Hematopoietic multipotent progenitor cell treated with erythropoietin and hydrocortisone succinate and interleukin-3 and kit ligand, for 8 days (in vitro differentiated cells): ENCODE measurements at places on chromosomes 3 and 15.

- no peak for DNase-seq
These were observed 144.1 kb downstream of the ALDH1A2 start for GRCh38 chr15:57921371-57921770.

DNA sequence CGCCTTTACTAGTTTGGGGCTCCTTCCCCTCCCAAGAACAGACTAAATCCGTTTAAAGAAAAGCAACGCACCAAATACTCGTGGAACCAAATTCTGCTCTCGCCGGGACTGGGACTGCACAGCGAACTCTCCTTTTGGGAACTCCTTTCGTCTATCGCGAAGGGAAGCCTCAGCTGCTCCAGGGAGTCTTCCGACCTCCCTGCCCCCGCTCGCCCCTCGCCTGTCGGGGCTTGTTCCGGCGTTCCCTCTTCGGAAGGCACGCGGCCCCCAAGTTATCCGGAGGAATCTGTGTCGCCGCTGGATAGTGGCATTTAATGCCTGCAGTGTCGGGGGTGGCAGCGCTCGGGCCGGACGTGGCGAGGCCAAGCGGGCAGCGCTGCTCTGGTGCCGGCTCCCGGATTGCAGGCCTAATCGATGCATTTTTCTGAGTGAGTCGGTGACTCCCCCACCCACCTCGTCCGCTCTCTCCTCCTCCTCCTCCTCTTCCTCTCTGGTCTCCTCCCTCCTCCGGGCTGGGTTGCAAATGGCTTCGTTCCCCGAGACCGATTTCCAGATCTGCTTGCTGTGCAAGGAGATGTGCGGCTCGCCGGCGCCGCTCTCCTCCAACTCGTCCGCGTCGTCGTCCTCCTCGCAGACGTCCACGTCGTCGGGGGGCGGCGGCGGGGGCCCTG, at the start of gene TRIM71:
TRIM71 (plus strand) TSS at position 440 of the 671 bp plus-strand sequence; CDS start at position 524, 84 bp downstream.
- no peak for DNase-seq

DNA sequence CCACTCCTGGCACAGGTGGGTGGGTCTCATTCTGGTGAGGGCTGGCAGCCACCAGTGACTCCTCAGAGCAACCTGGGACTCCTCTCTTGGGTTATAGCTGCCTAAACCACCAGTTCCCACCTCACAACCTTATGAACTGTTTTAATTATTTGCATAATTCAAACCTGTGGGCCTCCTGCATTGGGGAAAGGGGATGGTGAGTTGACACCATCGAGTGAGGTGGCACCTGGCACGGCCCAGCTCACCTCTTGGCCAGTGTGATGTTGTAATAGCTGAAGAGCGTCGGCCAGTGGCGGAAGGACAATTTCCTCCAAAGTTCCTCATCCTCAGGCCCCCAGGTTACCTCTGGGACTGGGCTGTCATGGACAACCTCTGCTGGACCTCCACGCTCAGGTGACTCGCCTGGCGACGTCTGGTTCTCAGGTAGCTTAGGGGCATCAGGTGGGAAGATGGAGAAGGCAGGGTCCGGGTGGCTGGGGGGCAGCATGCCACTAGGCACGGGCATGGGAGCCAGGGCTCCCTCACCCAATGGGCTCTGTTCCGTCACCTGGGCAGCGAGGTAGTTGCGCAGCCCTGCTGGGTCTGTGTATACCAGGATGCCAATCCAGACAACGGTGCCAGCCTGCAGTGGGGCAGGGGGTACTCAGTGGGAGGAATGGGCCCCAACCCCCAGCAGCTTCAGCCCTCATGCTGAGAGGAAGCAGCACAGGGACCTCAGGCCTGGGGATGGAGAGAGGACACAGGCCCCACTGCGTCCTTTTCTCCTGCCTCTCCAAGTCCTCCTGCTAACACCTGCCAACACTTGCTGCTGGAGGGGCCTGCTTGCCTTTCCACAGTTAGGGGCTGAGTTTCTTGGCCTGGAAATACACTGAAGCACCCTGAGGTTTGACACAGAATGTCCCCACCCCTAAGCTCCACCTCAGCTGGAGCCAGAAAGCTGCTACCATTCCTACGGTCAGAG, 38.5 kb downstream of the PTPN23 start:
- DNase-seq, result no peak

DNA sequence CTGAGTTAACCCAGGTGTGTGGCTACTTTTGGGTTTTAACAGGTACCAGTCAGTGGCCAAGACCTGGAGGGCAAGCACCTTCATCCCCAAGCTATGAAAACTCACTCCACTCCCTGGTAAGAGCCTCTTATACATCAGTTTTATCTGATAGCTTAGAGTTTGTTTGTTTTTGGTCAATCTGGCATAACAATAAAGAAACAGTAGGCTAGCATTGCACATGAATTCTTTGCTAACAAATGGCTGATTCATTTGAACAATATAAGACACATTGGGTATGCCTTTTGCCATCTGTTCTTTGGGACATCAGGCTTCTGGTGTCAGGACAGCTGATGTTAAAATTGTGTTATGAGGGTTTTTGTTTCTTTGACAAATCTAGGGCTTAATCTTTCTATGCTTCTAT, 125.0 kb upstream of the CGNL1 start:
- no peak for DNase-seq

- no peak for DNase-seq
These were observed 37.7 kb downstream of the LRIG1 start for GRCh38 chr3:66463054-66463631.

DNA sequence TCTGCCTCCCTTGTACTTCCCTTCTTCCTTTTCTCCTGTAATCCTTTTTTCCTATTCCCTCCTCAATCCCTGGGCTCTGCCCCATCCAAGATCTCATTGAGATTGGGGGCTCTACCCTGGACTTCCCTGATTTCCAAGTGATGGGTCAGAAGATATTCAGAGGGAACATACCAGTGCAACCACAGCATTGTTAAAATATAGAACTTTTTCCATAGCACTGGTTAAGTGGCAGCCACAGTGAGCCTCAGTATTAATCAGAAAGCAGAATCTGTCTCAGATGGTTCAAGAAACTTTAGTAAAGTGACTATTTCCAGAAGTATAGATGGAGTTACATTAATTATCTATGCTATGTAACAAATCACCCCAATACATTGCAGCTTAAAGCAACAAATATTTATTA, 18.7 kb upstream of the SCN10A start:
- DNase-seq, result no peak

GRCh38 chr3:47259114-47259513, 23.5 kb downstream of the KIF9 start:
- DNase-seq, result no peak

DNA sequence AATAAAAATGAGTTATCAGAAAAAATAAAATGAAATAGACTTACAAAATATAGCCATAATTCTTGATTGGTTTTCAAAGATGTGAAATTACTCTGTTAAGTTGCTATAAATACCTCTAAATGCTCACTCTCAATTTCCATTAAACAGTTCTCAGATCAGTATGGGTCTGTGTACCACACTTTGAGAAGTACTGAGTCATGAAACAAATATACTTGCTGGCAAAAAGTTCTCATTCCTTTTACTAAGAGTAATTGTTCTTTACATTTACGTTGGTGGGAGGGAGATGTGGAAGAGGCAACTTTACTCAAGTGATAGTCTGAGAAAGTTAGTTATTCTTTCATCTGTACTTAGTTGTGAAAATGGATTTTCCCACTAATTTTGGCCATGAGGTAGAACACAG, 96.3 kb downstream of the ZNF385D start:
- DNase-seq, result no peak

DNA sequence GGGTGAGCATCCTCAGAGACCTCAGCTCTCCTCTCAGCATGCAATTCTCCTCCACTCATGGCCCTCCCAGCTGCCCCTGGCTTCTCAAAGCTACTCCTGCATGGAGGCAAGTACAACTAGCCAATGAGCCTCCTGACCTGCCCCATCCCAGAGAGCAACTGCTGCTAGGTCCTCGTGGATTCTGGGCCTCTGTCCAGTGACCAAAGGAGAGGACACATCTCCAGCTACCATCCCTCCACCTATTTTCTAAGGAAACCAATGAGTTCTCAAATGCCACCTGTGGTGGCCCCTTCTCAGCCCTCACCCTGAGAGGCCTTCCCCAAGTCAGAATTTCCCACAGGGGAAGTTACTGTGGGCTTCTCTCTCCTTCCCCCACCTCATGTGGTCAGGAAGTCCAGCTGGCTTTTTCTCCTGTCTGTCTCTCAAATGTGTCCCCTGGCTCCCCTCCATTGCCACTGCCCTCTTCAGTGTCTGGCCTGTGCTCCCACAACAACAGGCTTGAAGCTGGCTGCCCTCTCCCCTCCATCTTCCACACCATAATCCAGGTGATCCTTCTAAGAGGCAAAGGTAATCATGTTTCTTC, 43.0 kb downstream of the LIPC start:
- no peak for DNase-seq

- DNase-seq, result peak; percentile 44
These were observed at the start of gene TBC1D2B for GRCh38 chr15:78077053-78077870. TSS of gene TBC1D2B (minus strand) at chr15:78077711. CDS start at chr15:78077652, 59 bp downstream.

GRCh38 chr3:134299185-134299887, 48.7 kb upstream of the RYK start:
- peak; percentile 76 for DNase-seq

DNA sequence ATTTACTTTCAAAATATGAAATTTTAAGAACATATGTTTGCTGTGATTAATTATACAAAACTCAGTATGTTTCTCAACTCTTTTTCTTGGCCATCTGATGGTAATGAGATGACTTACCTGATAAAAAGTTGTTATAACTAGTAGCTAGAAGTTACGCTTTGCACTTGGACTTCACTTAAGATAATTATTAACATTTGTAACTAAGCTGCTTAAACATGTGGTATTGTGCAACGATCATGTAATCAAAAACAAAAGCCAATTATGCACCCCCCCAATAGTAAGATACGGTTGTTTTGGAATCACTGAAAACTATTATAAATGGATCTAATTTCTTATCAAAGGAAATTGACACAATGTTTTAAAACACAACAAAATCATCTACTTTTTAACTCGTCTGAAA, 342.9 kb downstream of the CNTN3 start:
- no peak for DNase-seq

GRCh38 chr3:194137506-194138474, 1.8 kb downstream of the HES1 start:
- DNase-seq, result peak; percentile 53

DNA sequence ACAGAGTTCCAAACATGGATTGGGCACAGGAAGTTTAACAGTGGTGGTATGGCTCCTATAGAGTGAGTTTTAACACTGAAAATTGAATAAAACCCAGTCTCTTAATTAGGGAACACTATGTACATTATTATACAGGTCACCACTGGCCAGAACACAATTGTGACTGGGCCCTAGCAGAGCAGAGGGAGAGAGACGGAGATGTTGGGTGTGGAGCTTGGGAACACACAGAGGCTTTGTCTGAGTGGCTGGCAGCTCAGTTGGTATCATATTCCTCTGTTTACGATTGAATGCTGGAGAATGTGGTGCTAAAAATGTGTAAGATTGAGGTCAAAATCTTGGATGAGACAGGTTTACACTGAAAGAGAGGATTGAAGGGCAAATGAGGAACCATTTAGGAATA, 6.8 kb upstream of the MOBP start:
- no peak for DNase-seq

- DNase-seq, result no peak
These were observed 58.5 kb upstream of the CTSH start for GRCh38 chr15:79003301-79003700.

DNA sequence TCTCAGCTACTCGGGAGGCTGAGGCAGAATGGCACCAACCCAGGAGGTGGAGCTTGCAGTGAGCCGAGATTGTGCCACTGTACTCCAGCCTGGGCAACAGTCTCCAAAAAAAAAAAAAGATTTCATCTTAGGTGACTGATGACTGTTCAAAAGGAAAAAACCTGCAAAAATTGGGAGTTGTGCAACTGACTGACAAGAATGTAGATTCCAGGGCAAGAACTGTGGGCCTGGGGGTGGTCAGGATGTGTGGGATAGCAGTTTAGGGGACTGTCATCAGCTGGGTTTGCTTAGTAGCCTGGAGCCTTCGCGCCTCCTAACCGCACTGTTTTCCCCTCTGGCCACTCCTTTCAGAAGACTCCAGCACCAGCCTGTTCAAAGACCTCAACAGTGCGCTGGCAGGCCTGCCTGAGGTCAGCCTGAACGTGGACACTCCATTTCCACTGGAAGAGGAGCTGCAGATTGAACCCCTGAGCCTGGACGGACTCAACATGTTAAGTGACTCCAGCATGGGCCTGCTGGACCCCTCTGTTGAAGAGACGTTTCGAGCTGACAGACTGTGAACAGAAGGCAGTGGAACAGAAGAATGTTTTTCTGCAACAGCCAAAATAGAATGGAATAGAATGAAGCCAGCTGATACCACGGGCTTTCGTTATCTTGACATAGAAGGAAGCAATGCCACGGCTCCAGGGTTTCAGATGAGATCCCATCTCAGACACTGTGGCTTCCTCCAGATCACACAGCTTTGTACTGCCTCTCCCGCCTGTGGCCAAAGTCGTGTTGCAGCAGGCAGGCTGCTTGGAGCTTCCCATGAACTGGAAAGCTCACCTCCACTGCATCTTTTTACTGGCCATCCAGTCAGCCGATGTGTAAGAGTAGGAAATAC, 75.3 kb upstream of the BLM start:
- no peak for DNase-seq

- no peak for DNase-seq
These were observed 33.9 kb downstream of the DET1 start for GRCh38 chr15:88512601-88513000.

DNA sequence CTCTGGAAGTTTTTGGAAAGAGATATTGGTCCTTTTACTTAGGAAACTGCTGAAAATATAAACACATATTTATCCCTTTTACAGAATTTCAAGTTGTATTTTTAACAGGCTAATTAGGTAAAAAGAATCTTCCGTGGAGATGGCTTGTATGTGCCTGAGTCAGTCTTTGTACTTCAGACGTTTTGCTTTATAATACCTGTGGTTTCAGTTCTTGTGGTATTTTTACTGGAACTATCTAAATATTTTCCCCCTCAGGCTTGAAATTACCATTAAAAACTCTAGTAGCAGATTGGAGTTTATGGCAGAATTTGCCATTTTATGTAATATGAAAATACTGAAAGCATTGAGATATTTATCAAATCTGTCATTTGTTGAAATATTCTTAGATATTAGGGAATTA, 151.6 kb upstream of the CGNL1 start:
- DNase-seq, result no peak

GRCh38 chr15:42165106-42165505, 8.7 kb upstream of the PLA2G4F start:
- DNase-seq, result no peak

DNA sequence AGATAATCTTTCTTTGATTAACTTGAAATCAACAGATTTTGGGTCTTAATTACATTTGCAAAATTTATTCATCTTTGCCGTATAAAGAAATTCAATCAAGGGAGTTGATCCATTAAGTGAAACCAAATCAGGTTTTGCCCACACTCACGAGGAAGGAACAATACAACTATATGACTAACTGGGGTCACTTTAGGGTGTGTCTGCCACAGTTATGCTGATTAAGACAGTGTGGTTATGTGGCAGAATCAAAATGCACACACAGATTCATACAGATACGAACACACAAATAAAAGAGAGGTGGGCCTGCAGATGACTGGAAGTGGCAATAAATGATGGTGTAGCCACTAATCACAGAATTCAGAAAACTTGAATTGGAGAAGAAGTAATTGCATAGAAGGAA, 543.5 kb downstream of the GABRG3 start:
- DNase-seq, result no peak

GRCh38 chr15:100928632-100929280, 9.6 kb downstream of the LRRK1 start:
- DNase-seq, result no peak
